Motor neuron (in vitro differentiated cells): ENCODE measurements at places on chromosomes 6 and 20. TPM values are rescaled to one million over a fixed set of nuclear protein-coding genes. Genes with fewer than 3 reads are reported as not detected.
A peak's percentile ranks its signal among the peaks of the same experiment; 100 is the strongest.

Gene SLC9A8
- total RNA-seq: 5.6 and 7.6 TPM in 2 replicates

DNA sequence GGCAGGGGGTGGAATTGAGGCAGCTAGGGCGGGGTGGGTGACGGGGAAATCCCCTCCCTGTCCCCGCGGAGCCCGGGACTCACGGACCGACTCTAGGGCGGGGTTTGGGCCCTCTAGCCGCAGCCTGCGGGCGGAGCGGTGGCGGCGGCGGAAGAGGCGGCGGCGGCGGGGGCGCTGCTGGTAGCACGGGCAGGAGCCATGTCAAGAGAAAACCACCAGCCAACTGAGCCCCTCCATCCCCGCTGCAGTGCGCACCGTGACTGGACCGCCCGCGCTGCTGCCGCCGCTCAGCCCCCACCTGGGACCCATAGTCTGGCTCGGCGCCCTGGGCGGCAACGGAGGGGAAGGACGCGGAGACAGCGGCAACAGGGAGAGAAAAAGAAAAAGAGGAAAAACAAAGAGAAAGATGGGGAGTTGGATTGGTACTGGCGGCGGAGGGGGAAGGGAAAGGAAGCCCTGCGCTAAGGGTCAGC is 1.2 kb upstream of the C6orf62 start:
- ATAC-seq: no peak

Gene MAFB
- 6.6 and 6.7 TPM in 2 replicates for total RNA-seq

DNA sequence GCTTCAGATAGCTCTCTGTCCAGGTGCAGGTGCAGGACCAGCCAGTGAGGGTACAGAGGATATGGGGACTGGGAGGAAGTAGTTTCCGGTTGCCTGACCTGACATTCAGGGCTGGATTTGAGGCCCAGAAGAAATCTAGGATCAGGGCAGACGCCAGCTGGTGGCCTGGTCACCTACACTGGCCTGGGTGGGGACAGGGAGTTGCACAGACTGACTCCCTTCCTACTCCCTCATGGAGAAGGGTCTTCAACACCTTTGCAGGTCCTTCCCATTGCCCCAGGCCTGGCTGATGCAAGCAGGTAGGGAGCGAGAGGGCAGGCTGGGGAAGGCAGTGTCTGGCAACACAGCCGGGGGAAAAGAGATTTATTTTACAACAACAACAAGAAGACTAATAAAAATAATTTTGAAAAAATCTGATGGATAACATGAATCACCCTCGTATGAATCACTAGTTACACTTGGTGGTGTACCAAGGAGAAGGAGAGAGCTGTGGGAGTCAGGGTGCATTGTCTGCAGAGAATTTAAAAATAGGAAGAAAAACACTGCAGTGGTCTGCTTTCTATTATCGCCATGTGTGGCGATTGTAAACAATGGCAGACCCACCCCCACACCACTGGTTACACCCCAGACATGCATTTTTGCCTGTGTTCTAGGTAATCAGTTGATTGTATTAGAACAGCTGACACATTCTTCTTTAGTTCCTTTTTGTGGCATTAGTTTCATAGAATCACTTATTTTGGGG is 62.3 kb upstream of the SNX9 start:
- ATAC-seq: peak; percentile 18

Gene ATF6B
- 42.9 and 54.1 TPM in 2 replicates for total RNA-seq

- no peak for ATAC-seq
Measured at GRCh38 chr20:20566516-20566915, 145.9 kb downstream of the RALGAPA2 start.

GRCh38 chr6:106495014-106495413 is 134.3 kb downstream of the RTN4IP1 start:
- ATAC-seq: no peak

GRCh38 chr6:10463491-10464481 is 48.9 kb upstream of the TFAP2A start:
- ATAC-seq: no peak

DNA sequence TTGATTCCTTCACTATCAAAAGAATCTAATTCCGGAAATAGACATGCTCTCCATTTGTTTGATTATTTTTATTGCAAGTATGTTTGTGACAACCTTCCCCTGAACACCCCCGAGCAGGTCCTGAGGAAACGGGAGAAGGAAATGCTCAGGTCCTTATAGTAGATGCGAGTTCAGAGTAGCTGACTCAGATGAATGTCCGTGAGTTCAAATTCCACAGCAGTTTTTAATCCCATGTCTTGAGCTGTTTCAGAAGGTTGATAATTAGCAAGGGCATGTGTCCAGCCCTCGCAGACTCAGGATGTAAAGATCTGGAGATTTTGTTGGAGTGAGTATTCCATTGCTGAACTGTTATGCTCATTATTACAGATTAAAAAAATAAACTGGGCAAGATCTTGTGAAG is 169.3 kb downstream of the BCAS1 start:
- ATAC-seq: no peak

Gene TMEM244
- total RNA-seq: not detected in 2 replicates

Gene IMPG1
- total RNA-seq: 0.43 and 0.75 TPM in 2 replicates

Gene CTCFL
- total RNA-seq: 0.35 and 0.49 TPM in 2 replicates

Gene RBBP8NL
- total RNA-seq: 0.14 and 0.15 TPM in 2 replicates

Gene TGM2
- total RNA-seq: 1.4 and 1.7 TPM in 2 replicates

GRCh38 chr6:134984821-134985220 is 34.9 kb upstream of the ALDH8A1 start:
- no peak for ATAC-seq

Gene TREM2
- total RNA-seq: not detected in 2 replicates

Gene GINM1
- total RNA-seq: 19.9 and 22.5 TPM in 2 replicates

DNA sequence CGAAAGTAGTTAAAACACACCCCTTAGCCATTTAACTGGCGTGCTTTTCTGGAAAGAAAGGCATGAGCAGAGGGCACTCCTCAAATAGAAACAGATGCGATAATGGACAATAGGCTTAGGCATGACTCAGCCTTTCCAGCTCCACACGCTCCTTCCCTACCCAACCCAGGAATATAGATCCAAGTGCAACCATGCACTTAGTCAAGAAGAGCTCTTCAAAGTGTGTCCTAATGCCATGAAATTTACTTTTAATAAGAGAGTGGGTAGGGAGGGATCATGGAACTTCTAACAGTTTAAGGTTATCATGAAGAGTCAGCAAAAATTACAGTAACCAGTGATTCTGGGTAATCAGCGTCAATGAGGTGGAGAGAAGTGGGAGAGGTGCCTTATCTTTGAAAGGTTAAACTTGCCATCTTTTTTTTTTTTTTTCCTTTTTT is 2.4 kb upstream of the EFHC1 start:
- ATAC-seq: no peak

Gene MLN
- total RNA-seq: not detected in 2 replicates

DNA sequence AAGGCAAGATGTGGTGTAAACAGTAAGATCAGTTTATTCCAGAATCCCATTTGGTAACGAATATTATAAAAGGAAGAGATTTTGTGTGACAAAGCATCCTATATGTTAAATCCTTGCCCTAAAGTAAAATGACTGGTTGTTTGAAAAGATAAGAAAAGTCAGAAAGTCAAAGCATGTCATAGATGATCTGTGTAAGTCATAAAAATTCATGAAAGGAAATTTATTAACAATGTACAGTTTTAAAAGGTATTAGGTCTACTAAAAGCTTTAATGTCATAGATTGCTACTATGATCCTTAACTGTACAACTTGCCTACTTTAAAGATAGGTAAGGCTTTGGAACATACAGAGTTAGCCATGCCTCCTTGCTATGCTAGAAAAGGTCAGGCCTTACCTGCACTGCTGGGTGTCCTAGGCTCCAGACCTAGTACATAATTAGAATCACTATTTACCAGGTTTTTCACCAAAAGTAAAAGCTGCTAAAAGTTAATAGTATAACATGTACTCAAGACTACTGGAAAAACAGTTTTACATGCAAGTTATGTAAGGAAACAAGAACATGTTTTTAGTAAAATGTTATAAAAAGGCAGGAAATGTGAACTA is 1090.1 kb upstream of the ADGRB3 start:
- ATAC-seq: no peak

- ATAC-seq: no peak
Measured at GRCh38 chr20:3039426-3039825, 4.0 kb upstream of the GNRH2 start.

Gene MCHR2
- not detected in 2 replicates for total RNA-seq

DNA sequence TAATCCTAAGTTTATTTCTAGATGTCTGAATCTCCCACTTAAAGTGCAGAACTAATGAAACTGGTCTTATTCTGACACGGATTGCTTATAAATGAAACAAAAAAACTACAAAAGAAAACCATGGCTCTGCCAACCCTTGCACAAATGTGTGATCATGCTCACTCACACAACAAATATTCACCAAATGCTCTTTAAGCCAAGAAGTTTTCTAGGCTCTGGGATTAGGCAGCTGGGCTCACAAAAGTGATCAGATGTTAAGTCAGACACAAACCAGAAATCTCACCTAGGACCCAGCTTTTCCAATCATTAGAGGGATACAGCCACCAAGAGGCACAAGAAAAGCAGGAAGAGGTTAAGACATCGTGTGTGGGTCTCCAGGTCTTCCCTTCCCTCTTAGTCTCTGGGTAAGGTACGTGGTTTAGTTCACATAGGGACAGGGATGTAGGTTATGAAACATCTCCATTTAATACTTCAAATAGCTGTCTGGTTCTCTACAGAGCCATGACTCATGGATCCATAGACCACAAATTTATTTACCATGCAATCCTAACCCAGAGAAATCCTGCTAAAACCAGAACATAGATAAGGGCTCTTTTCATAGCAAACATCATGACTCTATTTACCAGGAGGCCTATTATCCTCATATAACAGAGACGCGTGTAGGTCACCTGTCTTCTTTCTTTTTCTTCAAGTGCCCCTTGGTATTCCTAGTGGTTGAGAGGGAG is 165.2 kb downstream of the WDR27 start:
- ATAC-seq: no peak

DNA sequence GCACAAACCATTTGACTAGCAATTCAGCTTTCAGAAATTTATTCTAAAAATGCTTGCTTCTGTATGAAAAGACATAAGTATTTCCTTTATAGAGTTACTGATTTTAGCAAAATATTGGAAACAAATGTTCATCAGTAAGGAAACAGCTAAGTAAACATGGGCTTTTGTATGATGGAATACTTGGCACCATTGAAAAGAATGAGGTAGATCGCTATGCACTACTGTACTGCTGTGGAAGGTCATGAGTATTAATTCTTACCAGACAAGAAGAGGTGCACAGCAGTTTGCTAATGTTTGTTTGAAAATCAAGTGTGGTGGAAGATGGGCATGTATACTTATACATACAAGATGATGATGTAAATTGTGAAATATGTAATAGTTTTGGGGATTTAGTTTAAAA is 73.0 kb downstream of the FARS2 start:
- no peak for ATAC-seq

- ATAC-seq: peak; percentile 6
Measured at GRCh38 chr6:165183071-165183470, 126.3 kb downstream of the C6orf118 start.

DNA sequence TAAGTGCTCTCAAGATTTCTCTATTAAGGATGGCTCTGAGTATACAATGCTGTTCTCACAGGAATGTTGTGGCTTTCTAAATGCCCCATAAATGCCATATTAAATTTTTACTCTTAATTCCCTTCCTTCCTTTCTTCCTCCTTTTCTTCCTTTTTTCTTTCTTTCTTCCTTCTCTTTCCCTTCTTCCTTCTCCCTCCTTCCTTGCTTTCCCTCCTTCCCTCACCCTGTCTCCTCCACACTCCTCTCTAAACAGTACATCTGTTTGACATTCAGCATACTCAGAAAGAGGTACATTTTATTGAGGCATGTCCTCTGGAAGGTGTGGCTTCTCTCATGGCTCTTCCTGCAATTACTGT is 433 bp upstream of the SLC17A1 start:
- no peak for ATAC-seq

Gene CALHM4
- not detected in 2 replicates for total RNA-seq

DNA sequence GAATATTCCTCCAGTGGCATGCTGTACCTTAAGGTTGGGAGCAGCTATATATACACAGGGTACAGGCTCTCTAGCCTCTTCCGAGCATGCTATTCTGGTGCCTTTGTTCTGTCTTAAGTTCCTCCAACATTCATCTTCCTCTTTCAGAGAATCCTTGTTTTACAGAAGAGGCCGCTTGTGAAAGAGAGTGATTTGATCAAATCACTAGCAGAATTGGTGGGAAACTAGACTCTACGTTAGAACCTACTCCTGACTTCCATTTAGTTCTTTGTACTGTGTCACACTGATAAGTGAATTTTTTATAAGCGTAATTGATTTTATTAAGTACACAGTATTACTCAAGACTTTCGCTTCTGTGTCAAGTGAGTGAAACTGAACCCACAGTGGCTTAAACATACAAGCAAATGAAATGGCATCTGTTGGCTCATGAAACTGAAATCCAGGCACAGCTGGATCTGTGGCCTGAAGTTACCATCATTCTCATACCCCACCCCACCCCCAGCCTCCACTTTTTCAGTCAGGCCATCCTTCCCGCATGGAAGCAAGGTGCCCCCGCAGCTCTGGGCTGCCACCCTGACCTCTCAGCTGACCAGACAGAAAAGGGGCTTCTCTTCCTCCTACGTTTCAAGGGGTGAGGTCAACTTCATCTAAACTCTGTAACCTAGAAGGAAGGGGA is 102.3 kb downstream of the RPP40 start:
- ATAC-seq: no peak

DNA sequence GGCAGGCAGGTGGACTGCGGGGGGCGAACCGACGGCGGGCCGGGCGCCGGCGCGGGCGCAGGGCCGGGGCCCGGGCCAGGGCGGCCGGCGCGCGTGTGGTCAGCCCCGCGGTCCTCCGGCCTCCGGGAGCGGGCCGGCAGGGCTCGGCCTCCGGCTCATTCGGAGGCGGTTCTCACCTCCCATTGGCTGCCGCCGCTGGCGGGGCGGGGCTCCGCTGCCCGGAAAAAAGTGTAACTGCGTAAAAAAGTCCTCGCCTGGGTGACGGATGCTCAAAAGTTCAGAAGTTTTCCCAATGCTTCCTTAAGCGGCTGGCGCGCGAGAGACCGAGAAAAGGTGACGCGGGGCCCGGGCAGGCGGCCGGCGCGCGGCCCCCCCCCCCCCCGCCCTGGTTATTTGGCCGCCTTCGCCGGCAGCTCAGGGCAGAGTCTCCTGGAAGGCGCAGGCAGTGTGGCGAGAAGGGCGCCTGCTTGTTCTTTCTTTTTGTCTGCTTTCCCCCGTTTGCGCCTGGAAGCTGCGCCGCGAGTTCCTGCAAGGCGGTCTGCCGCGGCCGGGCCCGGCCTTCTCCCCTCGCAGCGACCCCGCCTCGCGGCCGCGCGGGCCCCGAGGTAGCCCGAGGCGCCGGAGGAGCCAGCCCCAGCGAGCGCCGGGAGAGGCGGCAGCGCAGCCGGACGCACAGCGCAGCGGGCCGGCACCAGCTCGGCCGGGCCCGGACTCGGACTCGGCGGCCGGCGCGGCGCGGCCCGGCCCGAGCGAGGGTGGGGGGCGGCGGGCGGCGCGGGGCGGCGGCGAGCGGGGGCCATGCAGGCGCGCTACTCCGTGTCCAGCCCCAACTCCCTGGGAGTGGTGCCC is at the start of gene FOXC1:
FOXC1 (plus strand) TSS at position 268 of the 849 bp plus-strand sequence; CDS start at position 799, 531 bp downstream.
- peak; percentile 67 for ATAC-seq

DNA sequence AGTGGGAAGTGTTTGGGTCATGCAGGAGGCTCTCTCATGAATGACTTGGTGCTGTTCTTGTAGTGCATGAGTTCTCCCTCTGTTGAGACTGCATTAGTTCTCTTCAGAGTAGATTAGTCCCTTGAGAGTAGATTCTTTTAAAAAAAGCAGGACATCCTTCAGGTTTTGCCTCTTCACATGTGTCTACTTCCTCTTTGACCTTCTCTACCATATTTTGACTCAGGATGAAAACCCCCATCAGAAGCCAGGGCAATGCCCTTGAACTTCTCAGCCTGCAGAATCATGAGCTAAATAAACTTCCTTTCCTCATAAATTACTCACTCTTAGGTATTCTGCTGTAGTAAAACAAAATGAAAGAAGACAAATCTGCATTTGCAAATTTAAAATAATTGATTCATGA is 170.3 kb downstream of the CD109 start:
- ATAC-seq: no peak
